ENCODE measurements at places on chromosomes 1 and 21.
A peak's percentile ranks its signal among the peaks of the same experiment; 100 is the strongest.

- no peak for DNase-seq
These were observed 21.8 kb downstream of the RC3H1 start for GRCh38 chr1:174000371-174000770.

DNA sequence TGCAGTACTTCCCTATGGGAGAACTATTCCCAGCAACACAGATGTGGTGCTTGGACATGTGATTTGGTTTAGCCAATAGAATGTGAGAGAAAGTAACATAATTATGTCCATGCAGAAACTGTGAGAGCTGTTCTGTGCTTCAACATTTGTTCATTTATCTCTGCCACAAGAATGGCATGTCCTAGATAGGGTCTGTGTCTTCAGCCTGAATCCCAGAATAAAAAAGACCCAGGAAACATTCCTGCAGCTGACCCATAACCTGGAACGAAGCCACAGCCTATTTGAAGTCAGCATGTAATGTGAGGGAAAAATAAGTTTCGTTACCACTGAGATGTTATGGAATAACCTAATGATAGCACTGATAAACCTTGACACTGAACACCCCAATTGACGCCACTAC is 552.0 kb upstream of the USP24 start:
- no peak for DNase-seq

DNA sequence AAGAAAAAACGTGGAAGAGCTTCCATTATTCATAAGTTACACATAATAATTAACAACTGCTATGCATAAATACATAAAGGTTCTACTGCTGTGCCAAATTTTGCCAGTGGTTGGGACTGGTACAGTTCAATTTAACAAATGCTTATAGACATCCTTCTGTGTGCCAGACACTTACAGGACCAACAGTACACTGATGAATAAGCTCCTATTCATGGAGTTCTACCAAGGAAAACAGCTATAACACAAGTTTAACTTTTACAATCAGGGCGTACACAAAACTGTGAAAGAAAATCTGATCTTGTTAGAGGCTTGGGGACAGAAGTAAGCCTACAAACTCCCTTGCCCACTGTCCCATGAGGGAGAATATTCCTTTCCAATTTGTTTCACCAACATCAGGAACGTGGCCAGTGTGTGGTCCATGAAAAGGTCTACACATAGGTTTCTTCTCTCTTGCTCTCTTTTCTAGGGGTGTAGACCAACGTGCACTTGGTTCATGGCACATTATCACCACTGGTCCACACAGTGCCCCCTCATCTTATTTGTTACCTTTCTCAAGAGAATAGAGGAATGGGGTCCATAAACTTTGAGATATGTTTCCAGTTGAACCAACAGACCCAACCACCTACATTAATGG is 10.1 kb downstream of the NRIP1 start:
- DNase-seq = no peak

DNA sequence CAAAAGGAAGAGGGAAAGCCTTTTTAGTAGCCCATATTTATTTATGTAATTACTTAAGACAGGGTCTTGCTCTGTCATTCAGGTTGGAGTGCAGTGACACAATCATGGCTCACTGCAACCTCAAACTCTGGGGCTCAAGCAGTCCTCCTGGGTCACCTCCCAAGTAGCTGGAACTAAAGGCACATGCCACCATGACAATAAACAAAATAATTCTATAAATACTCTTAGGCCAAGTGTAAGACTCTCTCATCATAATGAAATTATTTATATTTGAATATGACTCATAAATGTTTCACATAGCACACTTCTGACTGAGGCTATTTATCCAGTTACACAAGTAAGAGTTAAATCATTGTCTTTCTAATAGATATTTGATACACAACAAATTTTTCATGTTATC is 314.7 kb downstream of the AMY1C start:
- no peak for DNase-seq

- DNase-seq = no peak
These were observed 36.2 kb downstream of the ACOT7 start for GRCh38 chr1:6357243-6357936.

- DNase-seq = no peak
These were observed 44.3 kb downstream of the LHX9 start for GRCh38 chr1:197961449-197961848.

DNA sequence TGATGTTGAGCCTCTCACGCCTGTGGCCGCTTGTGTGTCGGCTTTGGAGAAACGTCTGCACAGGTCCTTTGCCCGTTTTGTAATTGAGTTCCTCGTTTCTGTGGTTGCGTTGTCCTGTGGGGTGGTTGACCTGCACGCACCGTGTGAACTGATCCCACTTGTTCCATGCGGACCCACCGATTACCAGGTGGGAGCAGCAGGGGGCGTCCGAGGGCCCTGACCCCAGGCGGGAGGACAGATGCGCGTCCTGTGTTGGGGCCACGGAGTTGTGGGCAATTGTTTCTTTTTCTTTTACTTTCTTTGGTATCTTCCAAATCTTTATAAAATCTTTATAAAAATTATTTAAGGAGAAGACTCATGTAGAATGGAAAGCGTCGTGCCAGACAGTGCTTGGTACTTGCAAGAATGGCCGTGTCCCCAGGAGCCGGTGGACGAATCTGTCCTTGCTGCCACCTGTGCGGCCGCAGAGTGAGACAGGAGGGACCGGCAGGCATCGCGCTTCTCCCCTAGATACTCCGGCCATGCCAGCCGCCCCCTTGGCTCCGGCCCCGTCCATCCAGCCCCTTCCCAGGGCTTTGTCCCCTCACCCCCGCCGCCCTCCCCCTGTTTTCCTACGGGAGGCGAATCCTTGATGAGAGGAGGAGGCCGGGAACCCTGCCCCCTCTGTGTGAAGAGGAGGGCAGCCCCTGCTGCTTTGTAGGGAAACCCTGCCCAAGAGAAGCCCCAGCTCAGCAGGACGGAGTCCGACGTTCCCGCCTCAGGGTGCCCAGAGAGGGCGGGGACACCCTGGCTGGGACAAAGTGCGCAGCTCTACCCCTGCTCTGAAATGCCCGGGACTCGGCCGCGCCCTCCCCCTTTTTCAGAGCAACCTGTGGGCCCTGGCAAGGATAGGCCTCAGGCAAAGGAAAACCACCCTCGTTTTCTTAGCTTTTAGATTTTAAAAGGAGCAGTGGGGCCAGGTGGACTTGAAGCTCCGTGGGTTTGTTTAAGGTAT is 41.7 kb downstream of the PRKCZ start:
- DNase-seq = peak; percentile 61

- no peak for DNase-seq
These were observed 2.9 kb downstream of the MTARC1 start for GRCh38 chr1:220789532-220790147.

- no peak for DNase-seq
These were observed 13.2 kb downstream of the QSOX1 start for GRCh38 chr1:180167721-180168467.

- DNase-seq = no peak
These were observed 558 bp upstream of the BTG3 start for GRCh38 chr21:17613242-17613676.

GRCh38 chr1:25917996-25918395 is 11.8 kb upstream of the STMN1 start:
- DNase-seq = no peak

- peak; percentile 57 for DNase-seq
These were observed 20.4 kb downstream of the H3-3A start for GRCh38 chr1:226082959-226083301.

DNA sequence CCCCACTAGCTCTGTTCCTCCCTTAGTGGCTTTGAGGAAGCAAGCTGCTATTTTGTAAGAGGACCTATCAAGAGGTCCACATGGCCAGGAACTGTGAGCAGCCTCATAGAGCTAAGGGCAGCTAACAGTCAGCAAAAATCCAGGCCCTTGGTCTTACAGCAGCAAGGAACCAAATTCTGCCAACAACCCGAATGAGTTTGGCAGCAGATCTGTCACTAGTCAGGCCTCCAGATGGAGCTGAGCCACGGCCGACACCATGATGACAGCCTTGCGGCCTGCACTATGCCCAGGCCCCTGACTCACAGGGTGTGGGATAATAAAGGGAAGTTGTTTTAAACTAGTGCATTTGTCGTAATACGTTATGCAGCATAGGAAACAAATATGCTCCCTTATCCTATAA is 28.0 kb upstream of the H3-3A start:
- DNase-seq = no peak

- DNase-seq = no peak
These were observed 73.9 kb upstream of the VTCN1 start for GRCh38 chr1:117284399-117285215.

DNA sequence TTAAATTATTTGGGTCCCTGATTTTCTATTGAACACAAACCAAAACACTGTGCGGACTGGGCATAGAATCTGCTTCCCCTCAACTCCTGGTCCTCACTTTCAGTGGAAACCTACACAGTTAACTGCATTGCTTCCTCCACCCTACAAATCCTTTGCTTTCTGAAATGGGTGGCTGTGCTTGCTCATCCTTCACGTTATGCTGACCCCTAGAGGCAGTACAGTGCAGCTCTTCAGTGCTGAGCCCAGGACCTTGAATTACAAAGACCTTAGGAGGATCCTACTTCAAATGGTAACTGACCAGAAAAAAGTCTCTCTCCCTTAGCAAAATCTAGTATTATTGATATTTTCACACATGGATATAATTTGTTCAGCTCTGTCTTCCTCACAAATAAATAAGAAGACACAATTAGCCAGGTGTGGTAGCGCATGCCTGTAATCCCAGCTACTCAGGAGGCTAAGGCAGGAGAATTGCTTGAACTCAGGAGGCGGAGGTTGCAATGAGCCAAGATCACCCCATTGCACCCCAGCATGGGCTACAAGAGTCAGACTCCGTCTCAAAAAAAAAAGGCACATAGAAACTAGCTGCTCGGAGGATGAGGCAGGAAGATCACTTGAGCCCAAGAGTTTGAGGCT is 63.4 kb upstream of the L1TD1 start:
- DNase-seq = peak; percentile 37

- no peak for DNase-seq
These were observed 15.7 kb downstream of the MAP3K21 start for GRCh38 chr1:233343262-233343661.

GRCh38 chr1:3263790-3264189 is 190.7 kb upstream of the ARHGEF16 start:
- no peak for DNase-seq

GRCh38 chr1:63891060-63891690 is 117.4 kb downstream of the ROR1 start:
- DNase-seq = no peak

GRCh38 chr1:179082999-179083335 is 1.1 kb downstream of the TOR3A start:
- no peak for DNase-seq

- DNase-seq = no peak
These were observed at the start of gene S100A7A for GRCh38 chr1:153415850-153416570. TSS of gene S100A7A (plus strand) at chr1:153416520. CDS start at chr1:153418083, 1,563 bp downstream.

- peak; percentile 47 for DNase-seq
These were observed 42.6 kb upstream of the A3GALT2 start for GRCh38 chr1:33363470-33363861.

GRCh38 chr1:16012590-16013219 is 5.1 kb downstream of the HSPB7 start:
- DNase-seq = peak; percentile 25

- DNase-seq = peak; percentile 56
These were observed 34.8 kb downstream of the KCNQ4 start for GRCh38 chr1:40818264-40818961.

- no peak for DNase-seq
These were observed 5.4 kb downstream of the KCNA2 start for GRCh38 chr1:110600716-110601115.

GRCh38 chr1:51644533-51645197 is 27.8 kb downstream of the OSBPL9 start:
- no peak for DNase-seq

- peak; percentile 48 for DNase-seq
These were observed 42.7 kb downstream of the HSD3B1 start for GRCh38 chr1:119549719-119550132.
